Hair follicle dermal papilla cell (primary cell): ENCODE measurements at places on chromosomes 4 and X. TPM values are rescaled to one million over a fixed set of nuclear protein-coding genes. Genes with fewer than 3 reads are reported as not detected.

Gene AMER1
- total RNA-seq, result 4.6 and 5.5 TPM in 2 replicates

Gene MID1
- 8.5 and 12.8 TPM in 2 replicates for total RNA-seq

Gene WNK3
- 2.9 and 4.9 TPM in 2 replicates for total RNA-seq

Gene DMRTC1B
- total RNA-seq, result not detected in 2 replicates

Gene GSX2
- not detected in 2 replicates for total RNA-seq
